HFFc6 (cell line): ENCODE measurements at places on chromosomes 16 and 17.
A peak's percentile ranks its signal among the peaks of the same experiment; 100 is the strongest.

GRCh38 chr17:75516619-75517296, 430 bp downstream of the TSEN54 start:
- DNase-seq, result no peak

DNA sequence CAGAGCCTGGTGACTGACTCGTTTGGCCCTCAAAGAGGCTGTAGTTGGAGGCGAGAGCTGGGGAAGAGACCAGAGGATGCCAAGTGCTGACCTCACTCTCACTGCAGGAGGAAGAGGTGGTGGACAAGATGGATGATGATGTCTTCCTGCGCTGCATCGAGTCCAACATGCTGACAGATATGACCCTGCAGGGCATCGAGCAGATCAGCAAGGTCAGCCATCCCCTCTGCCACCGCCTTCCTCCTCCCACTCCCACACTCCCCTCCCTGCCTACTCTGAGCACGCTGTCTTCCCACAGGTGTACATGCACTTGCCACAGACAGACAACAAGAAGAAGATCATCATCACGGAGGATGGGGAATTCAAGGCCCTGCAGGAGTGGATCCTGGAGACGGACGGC, 26.9 kb downstream of the POLR2A start:
- DNase-seq, result no peak

DNA sequence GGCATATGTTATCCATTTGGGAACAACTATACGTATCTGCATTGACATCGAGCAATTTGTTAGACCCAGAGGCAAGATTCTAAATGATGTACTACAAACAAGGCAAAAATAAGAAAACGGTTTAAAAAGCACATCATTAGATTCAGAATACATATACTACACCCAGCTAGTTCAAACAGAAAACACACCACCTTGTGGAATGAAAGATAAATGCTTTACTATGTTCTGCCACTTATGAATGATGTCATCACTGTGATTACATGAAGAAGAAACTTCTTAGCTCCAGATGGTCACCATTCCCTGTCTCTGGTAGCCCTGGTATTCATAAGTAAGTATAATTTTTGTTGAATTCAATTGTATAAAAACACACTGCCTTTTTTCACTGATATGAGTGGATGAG, 7.8 kb downstream of the NACA2 start:
- DNase-seq, result peak; percentile 75

DNA sequence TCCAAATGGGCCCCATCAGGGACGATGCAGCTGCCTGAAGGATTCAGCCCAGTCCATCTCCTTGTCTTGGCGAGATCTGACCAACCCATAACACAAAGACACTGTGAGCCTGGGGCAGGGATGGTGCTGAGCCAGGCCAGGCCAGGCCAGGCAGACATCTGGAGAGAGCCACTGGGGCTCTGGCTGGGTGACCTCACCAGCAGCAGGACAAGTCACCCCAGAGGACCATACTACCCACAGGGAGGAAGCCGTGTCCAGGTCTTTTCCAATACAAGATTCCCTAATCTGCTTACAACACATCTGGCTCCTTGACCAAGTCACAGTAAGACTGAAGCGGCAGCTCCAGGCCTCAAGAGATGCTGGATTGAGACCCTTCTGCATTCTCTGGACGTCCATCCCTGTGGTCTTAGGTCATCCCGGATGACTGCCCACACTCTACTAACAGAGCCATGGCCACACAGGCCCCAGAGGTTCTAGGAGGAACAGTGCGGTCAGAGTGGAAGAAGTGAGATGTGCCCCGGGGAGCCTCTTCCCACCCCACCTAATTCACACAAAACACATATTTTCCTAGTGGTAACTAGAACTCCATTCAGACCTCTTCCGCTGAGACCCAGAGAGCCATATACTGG, 81.8 kb upstream of the RCVRN start:
- no peak for DNase-seq

- no peak for DNase-seq
Measured at GRCh38 chr17:44361292-44362260, 2.1 kb downstream of the FAM171A2 start.

- DNase-seq, result no peak
Measured at GRCh38 chr16:88202207-88202745, 180.5 kb upstream of the ZNF469 start.

- DNase-seq, result no peak
Measured at GRCh38 chr17:77852731-77853130, 105.8 kb upstream of the TNRC6C start.

GRCh38 chr16:12195296-12195695, 218.8 kb downstream of the SNX29 start:
- no peak for DNase-seq

DNA sequence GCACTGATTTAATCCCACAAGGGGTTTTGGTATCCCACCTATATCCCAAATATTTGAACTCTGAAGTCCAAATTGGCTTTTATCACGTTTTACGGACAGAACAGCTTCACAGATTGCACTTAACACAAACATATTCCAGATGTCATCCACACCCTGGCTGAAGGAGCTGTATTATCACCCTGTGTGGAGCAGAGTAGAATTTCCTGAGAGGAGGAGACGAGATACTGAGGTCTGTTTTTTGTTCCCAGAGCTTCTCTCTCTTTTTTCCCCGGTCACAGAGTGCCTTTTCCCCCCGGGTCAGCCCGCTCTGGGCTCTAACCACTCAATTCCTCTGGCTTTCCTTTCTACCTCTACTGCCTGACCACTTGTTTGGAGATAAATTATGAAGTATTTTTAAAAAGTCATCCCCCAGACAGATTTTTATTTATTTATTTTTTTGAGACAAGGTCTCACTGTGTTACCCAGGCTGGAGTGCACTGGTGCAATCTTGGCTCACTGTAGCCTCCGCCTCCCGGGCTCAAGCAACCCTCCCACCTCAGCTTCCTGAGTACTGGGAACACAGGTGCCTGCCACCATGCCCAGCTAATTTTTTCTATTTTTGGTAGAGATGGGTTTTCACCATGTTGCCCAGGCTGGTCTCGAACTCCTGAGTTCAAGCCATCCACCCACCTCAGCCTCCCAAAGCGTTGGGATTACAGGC, 30.7 kb downstream of the DNAH2 start:
- DNase-seq, result no peak

DNA sequence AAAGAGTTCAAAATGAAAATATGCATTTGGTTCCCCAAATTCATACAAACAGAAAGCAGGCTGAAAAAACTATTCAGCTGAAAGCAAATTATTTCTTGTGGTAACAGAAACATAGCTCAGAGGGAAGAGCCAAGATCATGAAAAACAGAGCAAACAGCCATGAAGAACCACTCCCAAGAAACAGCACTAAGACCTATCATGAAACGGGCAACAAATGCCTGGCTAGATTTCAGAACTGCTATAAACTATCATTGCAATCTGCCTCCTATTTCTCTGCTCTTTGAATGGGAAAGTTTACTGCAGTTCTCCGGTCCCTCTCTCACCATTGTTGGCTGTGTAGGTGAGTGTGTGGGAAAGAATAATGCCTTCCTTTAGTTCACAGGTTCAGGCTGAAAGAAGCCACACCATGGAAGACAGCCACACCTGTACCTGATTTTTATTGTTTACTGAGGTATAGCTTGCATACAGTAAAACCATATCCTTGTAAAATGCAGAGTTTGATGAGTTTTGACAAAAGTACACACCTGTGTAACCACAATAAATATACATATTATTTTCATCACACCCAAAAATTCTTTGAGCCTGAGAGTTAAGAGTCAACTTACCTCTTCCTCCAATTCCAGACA, 48.2 kb downstream of the CEP112 start:
- no peak for DNase-seq

- DNase-seq, result no peak
Measured at GRCh38 chr17:75475851-75476250, 19.4 kb downstream of the TMEM94 start.

DNA sequence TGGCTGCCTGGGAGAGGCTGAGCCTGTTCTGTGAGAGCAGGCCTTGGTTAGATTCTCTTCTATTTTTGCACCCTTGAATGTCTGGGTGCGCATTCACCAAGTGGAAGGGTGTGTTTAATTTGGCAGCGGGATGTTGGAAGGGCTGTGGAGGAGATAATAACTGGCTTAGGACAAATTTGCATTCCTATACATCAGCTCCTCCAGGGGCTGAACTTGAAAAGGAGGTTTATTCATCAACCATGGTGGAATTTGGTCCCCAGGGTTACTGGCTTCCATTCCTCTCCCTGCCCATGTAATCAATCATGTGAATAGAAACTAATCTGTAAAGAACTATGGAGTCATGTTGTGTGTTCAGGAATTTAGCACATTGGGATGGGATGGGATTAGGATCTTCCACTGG, 100.2 kb upstream of the FOXF1 start:
- no peak for DNase-seq

DNA sequence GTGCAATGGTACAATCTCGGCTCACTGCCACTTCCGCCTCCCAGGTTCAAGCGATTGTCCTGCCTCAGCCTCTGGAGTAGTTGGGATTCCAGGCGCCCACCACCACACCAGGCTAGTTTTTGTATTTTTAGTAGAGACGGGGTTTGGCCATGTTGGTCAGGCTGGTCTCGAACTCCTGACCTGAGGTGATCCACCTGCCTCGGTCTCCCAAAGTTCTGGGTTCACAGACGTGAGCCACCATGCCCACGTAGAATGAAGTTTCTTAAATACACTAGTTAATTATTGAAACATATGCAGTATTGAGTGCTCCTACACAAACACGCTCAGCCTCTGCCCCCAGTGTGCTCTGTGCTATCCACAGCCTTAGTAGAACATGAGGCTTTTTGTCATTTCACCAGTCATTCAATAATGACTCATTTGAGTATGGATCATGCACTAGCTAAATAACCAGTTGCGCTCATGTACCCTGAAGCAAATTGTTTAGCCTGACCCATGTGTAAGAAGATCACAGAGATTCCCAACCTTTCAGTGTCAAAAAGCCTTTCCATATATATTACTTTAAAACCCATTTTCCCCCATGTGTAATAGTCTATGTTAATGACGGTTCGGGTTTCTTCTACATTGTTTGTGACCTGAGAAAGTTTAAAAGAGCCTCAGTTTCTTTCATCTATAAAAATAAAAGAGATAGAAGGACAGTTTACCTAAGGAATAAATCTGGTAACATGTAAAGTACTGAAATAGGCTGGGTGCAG, 49.7 kb downstream of the TUBD1 start:
- DNase-seq, result peak; percentile 97

DNA sequence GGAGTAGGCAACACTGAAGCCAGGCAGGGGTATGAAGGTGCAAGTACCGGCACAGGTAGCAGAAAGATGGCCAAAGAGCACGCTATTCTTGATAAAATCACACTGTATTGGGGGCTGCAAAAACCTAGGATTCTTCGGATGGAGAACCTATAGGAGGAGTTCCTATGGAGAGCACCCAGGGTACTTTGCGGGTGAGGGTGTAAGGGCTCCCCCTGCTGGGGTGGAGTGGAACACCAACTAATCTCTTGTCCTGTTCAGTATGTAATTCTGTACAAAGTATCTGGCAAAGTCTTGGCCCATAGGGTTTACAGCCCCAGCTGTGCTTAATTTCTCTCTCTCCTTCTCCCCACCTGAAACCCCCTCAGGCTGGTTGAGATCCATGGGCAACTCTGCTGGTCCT, 393.1 kb upstream of the ASIC2 start:
- no peak for DNase-seq

GRCh38 chr17:14209215-14209614, 27.4 kb downstream of the CDRT15 start:
- DNase-seq, result no peak

GRCh38 chr16:65959983-65960382, 406.5 kb upstream of the CDH5 start:
- no peak for DNase-seq

DNA sequence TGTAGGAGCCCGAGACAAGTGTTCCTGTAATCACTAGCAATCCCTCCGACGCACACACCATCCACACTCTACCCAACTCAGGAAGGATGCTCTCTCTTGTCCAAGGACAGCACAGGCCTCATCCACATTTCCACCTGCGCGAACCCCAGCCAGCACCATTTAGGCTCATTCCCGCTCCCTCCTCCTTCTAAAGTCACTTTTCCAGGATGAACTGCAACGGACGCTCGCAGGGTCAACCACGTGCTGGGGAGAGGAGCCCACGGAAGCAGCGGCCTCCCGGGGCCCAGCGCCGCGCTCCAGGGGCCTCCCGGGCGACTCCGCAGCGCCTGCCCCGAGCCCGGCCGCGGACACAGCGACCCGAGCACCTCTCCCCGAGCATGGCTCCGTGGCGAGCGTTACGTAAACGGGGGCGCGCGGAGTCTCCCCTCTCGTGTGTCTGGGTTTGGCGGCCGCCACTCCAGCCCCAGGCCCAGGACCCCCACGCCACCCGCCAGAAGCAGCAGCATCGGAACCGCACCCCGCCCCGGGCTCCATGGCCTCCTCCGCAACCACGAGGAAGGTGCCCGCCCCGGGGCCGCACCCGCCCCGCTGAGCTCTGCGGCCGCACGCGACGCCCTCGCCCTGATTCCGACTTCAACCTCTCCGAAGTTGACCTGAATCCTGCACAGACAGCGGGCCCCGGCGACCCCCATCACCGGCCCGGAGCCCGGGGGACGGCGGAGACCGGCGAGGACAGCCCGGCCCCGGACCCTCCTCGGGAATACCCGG, 668 bp downstream of the USP36 start:
- peak; percentile 27 for DNase-seq

DNA sequence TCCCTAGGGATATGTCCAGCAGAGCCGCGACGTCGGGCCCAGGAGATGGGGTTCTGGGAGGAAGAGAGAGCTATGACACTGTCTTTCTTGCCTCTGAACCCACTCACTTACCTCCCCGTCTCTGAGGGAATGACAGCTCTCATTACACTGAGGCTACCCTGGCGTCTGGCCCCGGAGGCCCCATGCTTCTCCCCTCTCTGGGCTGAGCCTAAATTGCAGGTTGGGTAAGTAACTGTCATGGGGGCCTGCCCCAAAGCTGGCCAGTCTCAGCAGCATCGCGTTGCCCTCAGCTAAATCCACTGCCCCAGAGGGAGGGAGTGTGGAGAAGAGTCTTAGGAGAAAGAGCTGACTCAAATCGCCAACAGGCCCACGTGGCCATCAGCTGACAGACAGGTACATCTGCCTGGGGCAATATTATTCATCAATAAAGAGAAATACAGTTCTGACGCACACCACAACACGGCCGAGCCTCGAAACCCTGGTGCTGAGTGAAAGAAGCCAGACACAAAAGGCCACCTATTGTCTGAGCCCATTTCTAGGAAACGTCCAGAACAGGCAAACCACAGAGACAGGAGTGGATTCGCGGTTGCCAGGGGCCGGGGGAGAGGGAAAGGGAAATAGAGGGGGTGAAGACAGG, 156.4 kb downstream of the C16orf95 start:
- no peak for DNase-seq
